ENCODE measurements at places on chromosomes 3 and 15.

GRCh38 chr3:172844428-172844827 is 93.9 kb downstream of the ECT2 start:
- no peak for DNase-seq

DNA sequence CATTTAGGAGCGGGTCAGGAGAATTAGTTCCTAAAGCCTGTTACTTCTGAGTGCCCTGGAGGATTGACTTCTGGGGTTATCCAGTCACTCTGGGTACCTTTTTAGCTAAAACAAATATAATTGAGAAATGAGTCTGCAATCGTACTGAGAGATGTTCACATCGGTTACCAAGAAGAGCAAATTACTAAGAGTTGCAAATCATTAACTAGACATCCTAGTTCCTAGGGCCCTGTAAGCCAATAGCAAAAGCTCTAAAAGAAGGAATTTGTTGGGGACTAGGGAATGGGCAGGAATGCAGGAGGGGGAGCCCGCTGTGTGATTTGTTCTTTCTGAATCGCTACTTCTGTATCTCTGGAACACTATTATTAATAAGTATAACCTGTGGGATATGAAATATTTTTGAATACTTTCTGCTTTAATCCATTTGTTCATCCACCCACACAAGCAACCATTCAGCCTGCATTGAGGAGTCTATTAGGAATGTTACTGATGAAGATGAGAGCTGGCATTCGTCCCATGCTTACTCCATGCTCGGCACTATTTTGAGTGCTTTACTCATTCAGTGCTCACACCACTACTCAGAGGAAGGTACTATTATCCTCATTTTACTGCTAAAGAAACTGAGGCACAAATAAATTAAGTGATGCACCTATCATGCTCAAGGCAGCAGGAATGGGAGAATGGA is 31.5 kb upstream of the KY start:
- no peak for DNase-seq

- DNase-seq: no peak
Observed at GRCh38 chr3:56339244-56339643, 129.0 kb downstream of the ERC2 start.

- no peak for DNase-seq
Observed at GRCh38 chr3:192122832-192123594, 604.3 kb downstream of the FGF12 start.

DNA sequence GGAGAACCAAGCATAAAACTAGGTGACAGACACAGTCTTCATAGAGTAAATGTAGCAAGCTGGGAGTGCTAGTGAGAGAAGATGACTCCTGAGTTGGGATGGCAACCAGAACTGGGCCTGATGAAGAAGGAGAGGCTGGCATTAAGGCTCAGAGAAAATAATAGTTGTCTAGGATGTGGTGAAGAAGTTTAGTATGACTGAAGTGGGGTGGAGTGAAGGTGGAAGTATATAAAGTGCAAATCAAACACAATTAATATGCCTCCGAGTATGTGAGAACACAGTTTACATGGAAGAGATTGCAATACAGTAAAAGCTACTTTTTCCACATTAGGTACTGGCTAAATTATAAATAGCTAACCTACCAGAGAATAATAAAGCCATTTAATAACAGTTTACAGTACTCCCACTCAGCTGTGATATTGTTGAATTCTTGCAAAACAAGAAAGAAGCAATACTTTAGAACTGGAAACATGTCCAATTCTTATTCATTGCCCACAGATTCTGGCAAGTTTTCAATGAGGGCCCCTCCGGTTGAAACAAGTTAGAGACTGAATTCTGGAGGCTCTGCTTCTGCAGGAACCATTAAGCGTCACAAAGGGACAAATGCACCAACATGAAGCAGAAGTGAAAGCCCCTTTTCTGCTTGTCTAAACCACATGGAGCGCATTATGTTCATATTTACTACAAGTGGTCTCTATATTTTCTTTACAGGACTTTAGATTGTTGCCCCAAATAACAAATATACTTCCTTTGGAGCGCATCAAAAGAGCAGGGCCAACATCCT is 243.7 kb downstream of the SLC9A9 start:
- no peak for DNase-seq

DNA sequence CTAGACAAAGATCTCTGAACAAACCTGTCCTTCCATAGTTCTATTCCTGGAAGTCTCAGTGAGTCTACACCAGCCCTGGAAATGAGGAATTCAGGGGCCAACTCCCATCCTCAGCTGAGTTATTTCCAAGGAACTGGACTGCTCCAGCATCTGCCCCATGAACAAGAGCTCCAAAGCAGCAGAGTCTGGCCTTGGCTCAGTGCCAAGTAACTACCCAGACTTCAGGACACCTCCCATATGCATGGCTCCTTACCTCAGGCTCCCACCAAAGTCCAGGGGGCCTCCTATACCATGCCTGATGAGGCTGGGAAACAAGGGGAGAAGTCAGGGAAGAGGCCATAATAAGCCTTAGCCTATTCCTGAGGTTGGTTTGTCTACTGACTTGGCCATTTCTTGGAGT is 45.0 kb downstream of the FAIM start:
- no peak for DNase-seq

DNA sequence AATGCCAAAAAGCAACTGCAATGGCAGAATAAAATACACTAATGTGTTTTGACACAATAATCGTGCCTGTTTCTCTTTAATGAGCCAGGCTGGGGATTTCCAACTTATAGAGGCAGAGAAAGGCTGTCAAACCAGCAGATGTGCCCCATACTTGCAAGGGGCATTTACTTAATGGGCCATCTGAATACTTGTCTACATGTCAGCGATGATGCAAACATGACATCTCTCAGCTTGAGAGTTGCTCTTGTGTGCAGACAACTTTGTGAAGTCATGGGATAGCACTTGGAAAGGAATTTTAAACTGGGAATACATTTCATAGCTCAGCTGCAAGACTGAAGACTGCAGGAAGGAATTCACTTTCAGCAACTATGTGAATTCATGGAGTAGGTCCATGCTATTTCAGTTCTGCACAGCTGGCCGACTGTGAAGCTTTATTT is 127.4 kb upstream of the ADAMTS9 start:
- no peak for DNase-seq

DNA sequence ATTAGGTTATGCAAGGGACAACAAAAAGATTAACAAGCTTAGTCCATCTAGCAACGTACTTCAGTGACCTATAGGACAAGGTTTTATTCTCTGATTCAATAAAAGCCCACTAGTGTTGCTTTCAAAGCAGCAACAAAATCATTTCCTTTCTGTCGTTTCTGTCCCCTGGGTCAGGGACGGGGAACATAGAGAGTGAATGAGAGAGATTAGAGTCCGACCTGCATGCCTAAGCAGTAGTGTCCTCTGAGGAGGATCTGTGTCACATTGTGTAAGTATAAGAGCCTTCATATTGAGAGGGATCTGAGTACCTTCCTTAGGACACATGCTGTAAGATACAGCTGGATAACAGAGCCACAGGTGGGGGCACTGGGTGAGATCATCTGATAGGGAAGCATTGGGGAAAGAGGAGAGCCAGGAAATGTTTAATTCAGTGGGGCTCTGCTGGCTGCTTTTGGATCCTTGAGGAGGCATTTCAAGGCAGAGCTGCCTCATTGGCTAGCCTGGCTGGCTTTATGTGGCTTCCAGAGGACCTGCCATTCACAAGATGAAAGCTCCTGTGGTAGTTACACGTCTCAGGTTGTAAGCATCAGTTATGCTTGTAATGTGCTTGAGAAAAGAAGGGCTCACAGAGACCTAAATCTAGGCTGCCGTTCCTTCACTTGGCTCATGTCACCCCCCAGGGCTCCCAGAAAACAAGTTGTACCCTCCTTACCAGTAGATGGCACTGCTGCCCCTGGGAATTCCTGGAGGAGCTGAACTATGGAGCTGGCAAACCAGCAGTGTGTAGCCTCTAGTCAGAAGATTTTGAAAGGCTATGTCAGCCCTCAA is 2.7 kb downstream of the TMEM108 start:
- peak; percentile 80 for DNase-seq

DNA sequence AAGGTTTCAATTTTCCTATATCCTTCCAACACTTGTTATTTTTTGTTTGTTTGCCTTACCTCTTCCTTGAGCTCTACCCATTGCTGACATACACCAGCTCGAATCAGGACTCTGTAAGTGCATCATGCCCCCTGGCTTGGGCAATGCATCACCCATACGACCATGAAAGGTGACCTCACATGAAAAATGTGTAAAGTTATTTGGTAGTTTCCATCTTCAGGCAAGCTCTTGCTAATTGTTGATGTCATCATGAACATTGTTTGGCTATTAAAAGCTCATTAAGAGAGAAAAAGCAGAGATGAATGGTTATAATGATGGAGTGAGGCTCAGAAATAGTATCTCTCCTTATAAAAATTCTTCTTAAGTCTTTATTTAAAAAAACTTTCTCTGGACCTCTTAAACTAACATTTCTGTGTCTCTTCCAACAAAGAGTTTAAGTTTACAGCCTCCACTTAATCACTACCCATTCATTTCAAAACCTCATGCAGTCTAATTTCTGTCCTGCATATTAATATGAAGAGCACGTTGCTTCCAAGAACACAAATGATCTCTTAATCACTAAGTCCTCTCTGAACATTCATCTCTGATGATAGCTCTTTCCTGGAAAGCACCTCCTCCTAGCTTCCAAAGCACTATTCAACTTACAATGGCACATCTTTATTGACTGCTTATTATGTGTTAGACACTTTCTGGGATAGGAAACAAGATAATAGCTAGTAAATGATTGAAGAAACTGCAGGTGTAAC is 236.3 kb downstream of the NFKBIZ start:
- no peak for DNase-seq

DNA sequence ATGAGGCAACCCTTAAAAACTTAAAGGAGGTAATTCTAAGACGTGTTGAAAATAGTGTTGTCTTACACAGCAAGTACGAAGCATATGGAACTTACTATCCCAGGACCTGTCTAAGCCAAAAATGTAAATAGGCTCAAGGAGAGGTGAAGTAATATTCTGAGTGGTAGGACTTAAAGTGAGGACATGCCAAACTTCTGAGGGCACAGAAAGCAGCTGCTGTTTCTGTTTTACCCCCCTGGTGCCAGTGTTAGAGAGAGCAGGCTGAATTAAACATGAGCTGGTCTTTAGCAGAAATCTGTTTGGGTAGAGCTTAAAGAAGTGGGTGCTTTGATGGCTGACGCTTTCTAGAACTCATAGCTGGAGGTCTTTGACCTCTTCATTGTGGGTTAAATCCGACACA is 149.7 kb upstream of the NPHP3 start:
- DNase-seq: no peak

GRCh38 chr3:152574461-152575079 is 260.4 kb upstream of the P2RY1 start:
- DNase-seq: peak; percentile 52

DNA sequence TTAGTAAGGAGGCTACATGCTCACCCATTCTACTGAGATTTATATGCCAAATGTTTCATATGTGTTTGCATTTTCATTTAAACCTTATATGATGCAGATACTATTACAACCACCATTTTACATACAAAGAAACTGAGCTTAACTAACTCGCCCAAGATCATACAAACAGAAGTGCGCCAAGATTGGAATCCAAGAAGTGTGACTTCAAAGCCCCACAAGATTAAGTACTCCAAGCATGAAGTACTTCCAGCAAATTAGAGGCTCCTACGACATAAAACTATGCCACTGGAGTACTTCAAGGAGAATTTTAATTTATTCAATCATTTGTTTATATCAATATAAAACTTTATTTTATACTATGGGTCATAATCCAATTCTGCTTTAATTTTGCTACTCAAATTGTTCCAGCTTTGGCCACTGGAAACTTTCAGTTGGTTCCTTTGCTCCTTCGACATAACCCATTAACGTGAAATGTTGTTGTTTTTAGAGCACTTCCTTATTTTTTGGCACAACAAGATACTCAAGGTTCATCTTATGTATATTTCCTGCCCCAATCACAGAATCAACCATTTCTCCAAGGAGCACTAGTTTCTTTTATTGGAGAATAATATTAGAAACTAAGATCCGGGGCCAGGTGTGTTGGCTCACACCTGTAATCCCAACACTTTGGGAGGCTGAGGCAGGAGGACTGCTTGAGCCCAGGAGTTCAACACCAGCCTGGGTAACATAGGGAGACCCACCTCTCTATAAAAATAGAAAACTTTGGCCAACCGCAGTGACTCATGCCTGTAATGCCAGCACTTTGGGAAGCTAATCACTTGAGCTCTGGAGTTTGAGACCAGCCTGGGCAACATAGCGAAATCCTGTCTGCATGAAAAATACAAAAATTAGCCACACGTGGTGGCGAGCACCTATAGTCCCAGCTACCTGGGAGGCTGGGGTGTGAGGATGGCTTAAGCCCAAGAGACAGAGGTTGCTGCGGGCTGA is 10.4 kb downstream of the INO80 start:
- DNase-seq: no peak

DNA sequence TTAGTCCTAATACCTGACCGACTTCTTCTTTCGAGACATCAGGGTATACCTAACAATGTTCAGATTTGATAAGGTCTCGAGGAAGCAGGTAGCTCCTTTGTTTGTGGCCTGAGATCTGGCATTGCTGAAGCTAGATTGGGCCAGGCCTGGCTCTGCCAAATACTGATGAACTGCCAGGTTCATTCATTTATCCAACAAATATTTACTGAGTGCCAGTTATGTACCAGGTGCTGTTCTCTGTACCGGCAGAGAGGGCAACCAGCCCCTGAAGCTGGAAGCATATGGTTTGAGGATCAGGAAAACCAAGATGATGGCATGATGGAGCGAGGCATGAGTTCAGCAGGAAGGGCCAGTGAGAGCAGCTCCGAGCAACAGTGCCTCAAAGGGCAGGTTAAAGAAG is 196.2 kb upstream of the NSMCE3 start:
- no peak for DNase-seq

- no peak for DNase-seq
Observed at GRCh38 chr3:94117729-94118128, 54.9 kb downstream of the NSUN3 start.

GRCh38 chr15:28167042-28167441 is 67.9 kb upstream of the OCA2 start:
- no peak for DNase-seq

GRCh38 chr15:27454281-27455075 is 483.5 kb downstream of the GABRG3 start:
- DNase-seq: no peak

All from iPS-NIHi11 (cell line).